ENCODE measurements at places on chromosomes 4 and X. TPM values are rescaled to one million over a fixed set of nuclear protein-coding genes. Genes with fewer than 3 reads are reported as not detected.
A peak's percentile ranks its signal among the peaks of the same experiment; 100 is the strongest.

- peak; percentile 31 for DNase-seq
Measured at GRCh38 chr4:17544831-17545234, 29.9 kb downstream of the CLRN2 start.

Gene F8A2
- not detected for total RNA-seq

Gene PAGE5
- total RNA-seq = not detected

Gene C4orf36
- not detected for total RNA-seq

Gene HPGD
- total RNA-seq = not detected

- DNase-seq = peak; percentile 2
Measured at GRCh38 chrX:3362956-3363355, 16.5 kb upstream of the MXRA5 start.

Gene SULT1E1
- not detected for total RNA-seq

DNA sequence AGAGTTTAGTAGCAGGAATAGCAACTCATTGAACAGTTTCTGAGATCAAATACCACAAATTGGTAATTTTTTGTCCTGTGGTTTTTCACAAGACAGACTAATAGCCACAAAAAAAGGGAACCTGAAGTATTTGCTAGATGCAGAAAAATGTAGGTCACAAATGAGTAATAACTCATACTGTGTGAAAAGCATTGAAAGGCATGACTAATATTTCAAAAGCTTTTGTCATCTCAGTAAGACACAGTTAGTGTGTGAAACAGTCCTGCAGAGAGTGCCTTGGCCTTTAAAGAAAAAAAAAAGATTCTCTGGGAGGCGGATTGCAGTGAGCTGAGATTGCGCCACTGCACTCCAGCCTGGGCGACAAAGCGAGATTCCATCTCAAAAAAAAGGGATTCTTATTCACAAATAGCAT lies 31.4 kb upstream of the SLC25A31 start:
- no peak for DNase-seq
